ENCODE measurements at places on chromosomes 7 and 10.

- no peak for DNase-seq
These were observed 3.2 kb downstream of the OPN4 start for GRCh38 chr10:86657396-86658011.

- no peak for DNase-seq
These were observed 414.7 kb downstream of the DGKB start for GRCh38 chr7:14487701-14488395.

DNA sequence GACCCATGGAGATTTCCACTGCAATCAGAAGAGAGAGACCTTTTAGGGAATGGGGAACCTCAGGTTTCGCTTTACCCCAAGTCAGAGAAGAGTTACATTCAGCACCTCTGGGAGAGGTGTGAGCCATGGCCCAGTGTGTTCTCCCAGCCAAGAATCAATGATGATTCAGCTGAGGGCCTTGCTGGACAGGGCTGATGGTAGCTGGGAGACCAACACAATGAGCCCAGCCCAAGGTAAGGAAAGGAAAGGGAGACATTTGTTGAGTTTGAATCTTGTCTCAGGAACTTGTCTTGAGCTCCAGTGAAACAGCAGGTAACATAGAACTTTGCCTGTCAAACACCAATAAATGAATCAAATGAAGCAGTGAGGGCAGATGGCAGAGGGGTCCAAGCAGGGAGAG is 14.0 kb upstream of the PPIA start:
- DNase-seq, result no peak

GRCh38 chr10:76719006-76719405 is 918.6 kb downstream of the KCNMA1 start:
- no peak for DNase-seq

GRCh38 chr7:31851119-31851518 is 164.1 kb downstream of the PPP1R17 start:
- DNase-seq, result no peak

GRCh38 chr7:15750727-15751126 is 64.2 kb upstream of the MEOX2 start:
- no peak for DNase-seq

- no peak for DNase-seq
These were observed 111.0 kb downstream of the CDK6 start for GRCh38 chr7:92725161-92725925.

DNA sequence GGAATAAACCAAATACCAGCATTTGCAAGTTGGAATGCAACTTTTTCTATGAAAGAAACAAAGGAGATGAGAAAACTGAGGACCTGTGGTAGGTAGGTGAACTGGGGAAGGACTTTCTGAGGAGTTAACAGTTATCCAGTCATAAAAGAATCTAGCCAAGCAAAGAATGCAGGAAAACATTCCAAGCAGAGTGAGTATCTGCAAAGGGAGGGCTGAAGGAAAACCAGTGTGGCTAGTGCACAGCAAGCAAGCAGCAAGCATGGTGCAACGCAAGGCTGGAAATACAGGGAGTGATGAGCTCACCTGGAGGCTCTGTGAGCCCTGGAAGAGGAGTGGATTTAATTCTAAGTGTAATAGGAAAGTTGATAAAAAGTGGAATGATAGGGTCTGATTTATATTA is 44.0 kb downstream of the RTKN2 start:
- DNase-seq, result no peak

DNA sequence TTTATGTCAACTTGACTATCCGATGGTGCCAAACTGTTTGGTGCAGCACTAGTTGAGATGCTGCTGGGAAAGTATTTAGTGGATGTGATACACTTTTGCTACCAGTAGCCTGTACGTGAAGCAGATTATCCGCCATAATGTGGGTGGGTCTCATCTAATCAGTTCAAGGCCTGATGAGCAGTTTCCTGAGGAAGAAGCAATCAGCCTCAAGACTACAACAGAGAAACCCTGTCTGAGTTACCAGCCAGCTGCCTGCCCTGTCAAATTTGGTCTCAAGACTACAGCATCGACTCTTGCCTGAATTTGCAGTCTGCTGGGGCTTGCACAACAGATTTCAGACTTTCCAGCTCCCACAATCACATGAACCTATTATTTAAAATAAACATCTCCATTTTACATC is 10.9 kb upstream of the RBP3 start:
- no peak for DNase-seq

DNA sequence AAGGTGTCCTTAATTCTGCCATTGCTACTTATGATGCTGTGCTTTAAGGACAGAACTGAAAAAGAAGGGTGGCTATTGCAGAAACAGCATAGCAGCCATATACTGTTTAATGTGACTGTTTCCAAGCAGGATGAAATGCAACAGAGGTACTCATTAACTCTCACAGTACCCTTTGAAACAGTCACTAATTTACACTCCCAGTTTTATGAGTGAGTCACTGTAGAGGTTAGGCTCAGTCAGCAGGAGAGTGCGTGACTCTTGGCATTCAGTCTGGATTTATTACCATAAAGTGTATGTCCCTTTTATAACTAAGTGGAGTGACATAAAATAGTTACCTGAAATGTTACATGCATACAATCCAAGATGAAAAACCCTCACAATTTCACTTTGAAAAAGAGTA is 27.7 kb downstream of the ALDH18A1 start:
- no peak for DNase-seq

DNA sequence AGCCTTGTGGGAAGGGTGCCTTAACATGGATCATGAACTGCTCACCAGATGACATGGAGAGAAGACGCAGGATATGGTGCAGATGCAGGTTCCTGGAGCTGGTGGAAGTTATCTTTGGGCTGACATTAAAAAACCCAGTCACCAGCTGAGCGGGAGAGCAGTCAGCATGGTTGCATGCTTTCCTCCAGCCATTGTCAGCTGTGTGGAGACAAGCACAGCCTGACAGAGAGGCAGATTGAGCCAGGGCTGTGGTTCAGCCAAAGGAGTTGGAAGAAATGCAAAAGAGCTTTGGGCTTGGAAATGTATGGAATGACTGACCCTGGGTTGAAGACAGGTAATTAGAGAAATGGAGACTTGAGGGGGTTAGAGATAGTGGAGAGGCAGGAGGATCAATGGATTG is 79.7 kb downstream of the CPVL start:
- DNase-seq, result no peak

- DNase-seq, result no peak
These were observed 388.3 kb upstream of the ETV1 start for GRCh38 chr7:14377646-14378266.

DNA sequence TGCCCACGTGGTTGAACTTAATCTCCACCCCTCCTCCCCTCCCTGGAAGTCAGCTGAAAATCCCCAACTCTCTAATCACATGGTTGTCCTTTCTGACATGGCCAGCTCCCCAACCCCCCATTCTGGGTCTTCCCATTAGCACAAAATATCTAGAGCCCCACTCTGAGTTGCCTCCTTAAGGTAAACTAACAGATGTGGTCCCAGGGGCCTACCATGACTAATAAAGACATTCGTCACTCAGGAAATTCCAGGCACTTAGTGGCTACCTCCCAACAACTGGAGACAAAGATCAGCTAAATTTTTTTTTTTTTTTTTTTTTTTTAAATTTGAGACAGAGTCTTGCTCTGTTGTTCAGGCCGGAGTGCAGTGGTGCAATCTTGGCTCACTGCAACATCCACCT is 21.1 kb downstream of the CCDC126 start:
- no peak for DNase-seq

GRCh38 chr7:21902240-21902639 is 43.5 kb downstream of the CDCA7L start:
- no peak for DNase-seq

DNA sequence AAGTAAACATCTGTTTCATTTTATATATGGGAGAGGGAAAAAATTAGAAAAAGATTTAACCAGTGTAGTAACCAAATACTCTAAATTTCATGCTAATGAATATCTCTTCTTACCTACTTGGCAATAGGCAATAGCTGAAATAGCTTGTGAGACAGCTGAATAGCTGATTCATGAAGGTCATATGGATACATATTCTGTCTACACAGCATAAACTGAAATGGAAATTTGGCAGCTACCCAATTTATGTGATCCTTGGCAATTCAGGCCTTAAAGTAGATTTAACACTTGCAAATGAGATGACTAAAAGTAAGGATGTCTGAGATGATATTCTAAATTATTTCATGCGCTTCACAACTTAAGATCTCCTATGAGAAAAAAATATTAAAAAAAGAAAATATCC is 261.2 kb upstream of the SEMA3A start:
- DNase-seq, result no peak

DNA sequence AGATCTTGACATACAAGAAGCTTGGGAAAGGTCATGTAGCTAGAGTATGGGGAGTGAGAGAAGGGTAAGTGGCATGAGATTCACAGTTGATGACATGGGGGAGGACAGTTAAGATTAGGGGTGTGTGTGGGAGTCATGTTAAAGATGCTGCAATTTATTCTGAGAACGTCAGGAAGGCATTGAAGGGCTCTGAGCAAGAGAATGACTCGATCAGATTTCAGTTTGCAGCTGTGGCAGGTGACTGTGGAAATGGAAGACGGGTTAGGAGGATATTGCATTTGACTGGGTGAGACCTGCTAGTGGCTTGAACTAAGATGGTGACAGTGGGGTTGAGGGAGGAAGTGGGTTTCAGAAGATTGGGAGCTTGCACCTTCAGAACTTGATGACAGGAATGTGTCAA is 5.6 kb downstream of the CDC123 start:
- no peak for DNase-seq

DNA sequence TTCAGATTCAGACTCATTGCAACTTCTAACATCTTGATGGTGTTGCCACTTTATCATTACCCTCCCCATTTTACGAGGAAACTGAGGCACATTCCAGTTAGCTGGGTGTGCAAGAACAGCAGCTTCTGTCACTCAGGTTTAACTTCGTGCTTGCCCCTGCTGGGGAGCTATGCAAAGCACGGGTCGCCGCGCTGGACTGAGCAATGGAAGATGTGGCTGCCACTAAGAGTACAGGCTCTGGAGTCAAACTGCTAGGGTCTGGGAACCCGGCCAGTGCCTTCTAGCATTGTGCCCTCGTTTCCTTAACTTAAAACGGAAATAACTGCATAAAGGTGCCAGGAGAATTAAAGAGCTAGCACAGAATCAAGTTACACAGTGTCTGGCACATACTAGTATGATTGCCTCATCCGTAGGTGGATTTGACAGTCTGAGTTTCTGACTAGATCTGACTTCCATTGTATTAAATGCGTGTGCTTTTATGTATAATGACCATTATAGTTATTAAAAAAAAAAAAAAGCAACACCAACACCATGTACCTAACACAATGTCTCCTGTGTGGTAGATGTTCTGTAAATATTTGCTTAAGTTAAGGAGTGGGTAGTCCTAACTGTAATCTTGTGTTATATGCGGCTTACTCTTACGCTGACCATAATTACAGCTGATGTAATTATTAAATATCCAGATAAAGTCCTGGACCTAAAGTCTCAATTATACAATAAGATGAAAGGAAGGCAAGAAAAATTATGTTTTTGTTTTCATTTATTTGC is 842 bp downstream of the ZNF22 start:
- DNase-seq, result peak; percentile 36

DNA sequence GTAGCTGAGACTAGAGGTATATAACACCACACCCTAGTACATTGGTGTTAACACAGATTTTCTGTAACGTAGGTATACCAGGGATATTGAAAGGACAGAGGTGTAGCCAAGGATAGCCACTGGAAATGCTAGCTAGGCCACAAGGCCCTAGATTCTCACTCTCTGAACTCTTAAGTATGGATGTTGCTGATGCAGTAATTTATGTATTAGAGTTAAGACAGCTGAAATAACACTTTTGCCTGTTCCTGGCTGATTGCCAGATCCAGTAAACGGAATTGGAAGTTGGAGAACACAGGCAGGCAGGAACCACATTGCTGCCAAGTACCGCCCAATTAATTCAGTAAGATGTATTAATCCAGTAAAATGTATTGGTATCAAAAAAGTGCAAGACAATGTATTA is 1.8 kb downstream of the CALU start:
- no peak for DNase-seq

DNA sequence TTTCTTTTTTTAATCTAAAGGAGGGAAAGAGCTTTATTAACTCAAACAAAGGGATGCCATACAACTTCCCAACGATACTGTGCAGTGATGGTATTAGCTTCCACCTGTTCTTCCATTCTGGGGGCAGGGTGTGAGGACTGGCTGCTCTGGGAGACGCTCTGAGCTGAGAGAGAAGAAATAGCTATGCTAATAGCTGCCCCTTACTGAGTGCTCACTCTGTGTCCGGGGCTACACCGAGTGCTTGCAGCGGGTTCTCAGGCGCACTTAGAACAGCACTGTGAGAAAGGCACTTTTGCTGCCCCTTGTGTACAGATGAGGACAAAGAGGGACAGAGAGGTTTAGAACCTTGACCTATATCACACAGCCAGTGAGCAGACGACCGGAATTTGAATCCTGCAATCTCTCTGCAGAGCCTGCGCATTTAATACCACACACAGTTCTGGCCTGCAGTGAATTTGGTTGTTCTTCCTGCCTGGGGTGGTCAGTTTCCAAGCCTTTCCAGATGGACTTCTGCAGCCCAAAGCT is 142.2 kb downstream of the PLPP4 start:
- no peak for DNase-seq

- no peak for DNase-seq
These were observed 100.9 kb downstream of the LHPP start for GRCh38 chr10:124562425-124563060.

GRCh38 chr7:77265666-77266065 is 66.0 kb upstream of the FGL2 start:
- DNase-seq, result no peak

DNA sequence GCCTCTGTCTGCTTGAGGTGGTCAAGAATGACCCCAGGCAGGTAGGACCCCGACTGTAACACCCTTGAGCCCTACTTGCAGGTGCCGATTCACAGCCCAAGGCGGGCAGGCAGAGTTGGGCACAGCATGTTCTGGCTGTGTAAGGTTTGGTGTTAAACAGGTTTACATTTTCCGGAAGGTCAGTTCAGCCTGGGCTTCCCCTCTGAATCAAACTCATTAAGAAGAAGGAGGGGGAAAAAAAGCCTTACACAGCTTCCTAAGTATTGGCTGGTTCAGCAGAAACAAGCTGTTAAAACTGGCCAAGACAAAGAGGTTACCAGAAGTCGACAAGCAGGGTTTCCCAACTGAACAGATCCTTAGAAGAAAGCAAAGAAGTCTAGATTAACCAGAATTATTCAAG is 132.7 kb downstream of the PRPF18 start:
- DNase-seq, result no peak
